ENCODE measurements at places on chromosomes 5 and 9.

- DNase-seq = no peak
Measured at GRCh38 chr5:67807439-67807888, 408.1 kb upstream of the PIK3R1 start.

DNA sequence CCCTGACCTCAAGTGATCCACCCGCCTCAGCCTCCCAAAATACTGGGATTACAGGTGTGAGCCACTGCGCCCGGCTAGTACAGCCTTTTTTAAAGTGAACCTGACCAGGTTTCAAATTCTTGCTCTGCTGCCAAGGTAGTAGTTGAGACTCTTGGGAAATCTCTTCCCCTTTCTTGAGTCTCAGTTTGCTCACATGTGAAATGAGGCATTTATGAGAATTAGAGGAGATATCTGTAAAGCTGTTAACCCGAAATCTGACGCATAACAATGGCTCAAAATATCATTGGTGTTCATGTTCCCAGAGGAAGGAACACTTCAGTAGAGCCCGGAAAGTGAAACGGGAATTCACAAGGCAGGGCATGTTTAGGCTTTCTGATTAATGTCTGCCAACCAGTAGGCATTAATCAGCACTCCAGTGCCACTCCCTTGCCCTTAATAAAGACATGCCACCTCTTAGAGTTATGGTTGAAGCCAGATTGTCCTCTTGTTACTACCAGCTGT, 1.5 kb downstream of the ARPC5L start:
- no peak for DNase-seq

DNA sequence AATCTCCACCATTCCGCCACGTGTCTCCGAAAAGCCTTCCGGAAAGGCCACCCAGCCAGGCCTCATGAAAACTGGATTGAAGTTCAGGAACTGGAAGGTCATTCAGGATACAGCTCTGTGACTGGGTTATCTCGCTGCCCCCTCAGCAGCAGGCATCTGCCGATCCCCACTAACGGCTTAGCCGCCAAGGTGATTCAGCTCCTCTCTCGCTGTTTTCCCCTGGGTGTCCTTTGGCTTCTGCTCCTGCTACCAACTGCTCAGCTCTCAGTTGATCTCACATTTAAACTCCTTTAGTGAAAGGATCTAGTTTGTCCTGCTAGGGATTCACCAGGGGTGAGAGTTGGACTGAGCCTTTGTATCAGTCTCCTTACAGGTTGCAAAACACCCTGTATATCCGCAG, 2.2 kb upstream of the GDNF start:
- DNase-seq = no peak

GRCh38 chr5:59391576-59391975, 501.9 kb downstream of the PDE4D start:
- no peak for DNase-seq

GRCh38 chr5:27234916-27235315, 196.5 kb upstream of the CDH9 start:
- DNase-seq = no peak

GRCh38 chr9:86624630-86625029, 270.4 kb upstream of the TUT7 start:
- no peak for DNase-seq

DNA sequence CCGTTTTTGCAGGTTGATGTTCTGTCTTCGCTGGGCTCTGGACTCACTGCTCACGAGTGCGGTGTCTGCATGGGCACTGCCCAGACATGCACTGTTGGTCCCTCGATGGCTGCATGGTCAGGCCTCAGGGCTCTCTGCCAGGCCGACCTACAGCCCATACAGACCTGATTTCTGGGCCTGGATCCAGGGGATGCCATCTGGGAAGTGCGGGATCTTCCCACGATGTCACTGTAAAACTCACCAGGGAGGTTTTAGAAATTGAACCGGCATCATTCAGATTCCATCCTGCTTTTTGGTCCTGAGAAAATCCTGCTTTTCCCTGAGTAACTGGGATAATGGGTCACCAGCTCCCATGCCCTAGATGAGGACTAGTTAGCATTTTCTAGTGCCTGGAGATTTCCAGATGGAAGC, 9.1 kb downstream of the S1PR3 start:
- DNase-seq = no peak

DNA sequence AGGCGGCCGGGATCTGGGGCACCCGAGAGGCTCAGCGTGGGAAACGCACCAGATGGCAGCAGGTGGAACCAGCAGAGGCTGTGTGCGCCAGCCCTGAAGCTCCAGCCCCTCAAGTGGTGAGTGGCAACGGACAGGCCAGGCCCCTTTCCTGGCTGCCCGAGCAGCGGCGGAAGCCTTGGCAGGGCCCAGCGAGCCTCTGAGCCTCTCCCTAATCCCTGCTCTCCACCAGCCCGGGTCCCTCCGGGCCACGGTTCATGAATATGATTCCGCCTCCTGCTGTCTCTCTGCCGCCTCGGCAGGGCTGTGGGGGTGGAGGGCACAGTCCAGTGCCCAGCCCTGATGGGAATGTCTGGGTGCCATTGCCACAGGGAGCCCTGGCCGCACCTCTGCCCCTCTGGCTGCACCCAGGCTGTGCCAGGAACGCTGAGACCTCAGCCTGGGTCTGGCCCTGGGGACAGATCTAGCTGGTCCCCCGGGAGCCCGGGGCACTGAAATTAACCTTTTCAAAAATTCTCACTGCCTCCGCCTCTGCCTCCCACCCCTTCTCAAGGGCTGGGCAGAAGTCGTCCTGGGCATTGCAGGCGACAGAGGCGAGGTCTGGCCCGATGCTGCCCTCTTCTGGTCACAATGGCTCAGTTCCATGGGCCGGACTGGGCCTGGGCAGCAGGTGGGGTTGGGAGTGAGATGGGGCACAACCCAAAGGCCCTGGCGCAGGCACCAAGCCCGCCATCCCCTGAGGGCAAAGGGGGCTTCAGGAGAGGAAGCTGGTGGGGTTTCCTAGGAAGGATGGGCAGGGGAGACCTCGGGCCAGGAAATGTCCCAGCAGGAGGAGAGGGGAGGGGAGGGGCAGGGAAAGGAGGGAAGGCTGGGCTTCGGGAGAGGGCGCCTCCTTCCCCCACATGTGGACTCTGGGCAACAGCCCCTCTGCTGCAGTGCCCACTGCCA, 20.3 kb downstream of the CCDC187 start:
- DNase-seq = peak; percentile 55

Data from activated CD4-positive, alpha-beta T cell treated with anti-CD3 and anti-CD28 coated beads, Interleukin-2, amount 50 U/mL, for 24 hours (primary cell).